ENCODE measurements at places on chromosomes 16 and 17.
A peak's percentile ranks its signal among the peaks of the same experiment; 100 is the strongest.

GRCh38 chr17:31339906-31340661 lies 18.7 kb upstream of the EVI2A start:
- DNase-seq = no peak

DNA sequence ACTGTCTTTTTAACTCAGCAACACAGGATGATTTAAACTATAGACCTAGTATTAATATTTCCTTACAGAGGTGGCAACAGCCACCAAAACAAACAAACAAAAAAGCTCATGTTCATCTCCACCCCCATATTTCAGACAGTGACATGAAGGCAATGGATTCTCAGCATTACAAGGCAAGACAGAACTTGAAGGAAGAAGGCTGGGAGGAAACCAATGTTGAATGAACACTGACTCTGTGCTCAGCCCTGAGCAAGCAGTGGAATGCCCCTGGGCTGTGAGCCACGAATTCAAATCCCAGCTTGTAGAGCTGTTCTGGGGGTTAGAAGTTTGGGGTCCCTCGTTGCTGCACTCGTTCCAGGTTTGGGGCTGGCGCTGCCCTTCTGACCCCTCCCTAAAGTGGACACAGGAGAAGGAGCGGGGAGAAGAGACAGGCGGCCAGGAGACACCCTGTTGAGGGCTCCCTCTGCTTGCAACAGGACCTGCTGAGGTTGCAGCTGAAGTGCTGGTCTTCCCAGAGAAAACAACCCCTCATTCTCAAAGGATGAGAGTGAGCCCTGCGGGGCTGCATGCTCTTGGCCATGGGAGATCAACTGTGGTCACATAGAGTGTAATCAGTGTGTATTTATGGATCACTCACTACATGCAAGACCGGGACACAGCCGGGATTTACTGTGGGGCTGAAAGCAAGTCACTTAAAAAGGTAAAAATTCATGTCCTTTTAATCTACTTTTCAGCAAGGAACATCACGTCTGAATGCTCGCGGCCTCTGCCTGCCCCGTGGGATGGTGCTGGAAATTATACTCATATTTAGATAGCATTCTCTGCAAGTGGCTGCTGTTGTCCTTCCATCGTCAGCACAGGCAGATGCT lies 34.3 kb downstream of the MYH3 start:
- no peak for DNase-seq

GRCh38 chr17:77281122-77281903 lies 140.5 kb downstream of the SEC14L1 start:
- peak; percentile 41 for DNase-seq

DNA sequence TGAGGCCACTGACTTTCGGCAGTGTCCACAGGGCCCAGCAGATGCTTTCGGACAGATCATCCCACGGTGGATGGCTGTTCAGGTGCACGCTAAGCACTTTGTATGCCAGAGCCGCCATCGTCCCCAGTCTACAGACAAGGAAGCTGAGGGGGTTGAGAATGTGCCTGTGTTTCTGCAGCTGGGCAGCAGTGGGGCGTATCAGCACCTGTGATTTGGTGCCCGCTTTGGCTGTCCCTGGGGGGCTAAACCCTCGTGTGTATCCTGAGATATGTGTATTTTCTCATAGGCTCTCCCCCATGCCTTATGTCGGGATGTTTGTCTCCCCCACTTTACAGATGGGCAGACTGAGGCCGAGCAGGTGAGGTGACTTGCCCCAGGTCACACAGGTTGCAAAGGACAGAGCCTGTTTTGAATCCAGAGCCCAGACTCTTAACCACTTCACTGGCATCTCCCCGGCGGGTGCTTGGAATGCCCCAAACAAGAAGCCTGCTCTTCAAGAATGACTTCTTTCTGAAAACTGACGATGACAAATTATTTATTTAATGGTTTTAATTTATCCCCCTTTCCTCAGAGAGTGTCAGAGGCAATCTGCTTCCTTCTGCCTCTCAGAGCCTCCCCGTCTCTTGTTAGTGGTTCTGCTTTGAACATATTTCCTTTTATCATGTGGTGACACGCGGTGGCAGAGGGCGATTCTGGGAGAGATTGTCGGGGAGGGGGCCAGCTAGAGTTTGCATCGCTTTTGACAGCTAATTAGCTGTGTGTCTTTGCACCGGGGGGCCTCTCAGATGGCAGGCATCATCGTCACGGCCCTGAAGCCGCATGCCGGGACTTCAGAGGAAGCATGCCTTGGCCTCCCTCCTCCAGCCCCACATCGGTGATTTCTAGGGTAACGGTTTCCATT lies 149.6 kb upstream of the CIBAR2 start:
- no peak for DNase-seq

DNA sequence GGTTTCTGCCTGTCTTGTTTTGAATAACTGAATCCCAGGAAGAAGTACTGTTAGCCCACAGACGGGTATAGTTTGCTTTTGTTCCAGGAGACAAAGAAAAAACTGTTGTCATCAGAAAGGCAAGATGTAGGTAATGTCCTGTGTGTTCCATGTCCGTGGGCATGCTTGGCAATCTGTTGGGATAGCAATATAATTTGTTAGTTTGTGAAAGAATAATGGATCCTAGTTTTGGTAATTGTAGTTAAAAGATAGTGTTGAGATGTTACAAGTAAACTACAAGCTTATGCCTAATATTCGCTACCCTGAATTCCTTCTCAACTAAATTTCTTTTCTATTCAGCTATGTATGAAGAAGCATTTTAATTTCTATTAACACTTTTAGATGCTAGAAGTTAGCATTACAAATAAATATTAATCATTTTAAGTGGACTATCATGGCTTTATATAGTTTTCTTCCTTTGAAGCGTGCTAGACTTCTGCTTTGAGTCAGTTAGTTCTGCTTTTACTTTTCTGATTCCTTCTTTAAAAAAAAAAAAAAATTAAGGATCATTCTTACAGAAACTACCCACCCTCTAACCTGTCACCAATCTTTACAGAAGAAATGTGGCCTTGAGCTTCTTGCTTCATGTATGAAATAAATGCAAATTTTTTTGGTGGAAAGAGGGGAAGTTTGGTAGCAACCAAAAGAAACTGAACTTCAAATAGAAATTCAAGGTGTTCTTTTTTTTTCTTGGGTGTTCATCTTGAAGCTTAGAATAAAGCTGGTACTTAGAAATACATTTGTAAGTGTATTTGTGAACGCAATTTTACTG lies 2.4 kb downstream of the EVI2A start:
- no peak for DNase-seq

DNA sequence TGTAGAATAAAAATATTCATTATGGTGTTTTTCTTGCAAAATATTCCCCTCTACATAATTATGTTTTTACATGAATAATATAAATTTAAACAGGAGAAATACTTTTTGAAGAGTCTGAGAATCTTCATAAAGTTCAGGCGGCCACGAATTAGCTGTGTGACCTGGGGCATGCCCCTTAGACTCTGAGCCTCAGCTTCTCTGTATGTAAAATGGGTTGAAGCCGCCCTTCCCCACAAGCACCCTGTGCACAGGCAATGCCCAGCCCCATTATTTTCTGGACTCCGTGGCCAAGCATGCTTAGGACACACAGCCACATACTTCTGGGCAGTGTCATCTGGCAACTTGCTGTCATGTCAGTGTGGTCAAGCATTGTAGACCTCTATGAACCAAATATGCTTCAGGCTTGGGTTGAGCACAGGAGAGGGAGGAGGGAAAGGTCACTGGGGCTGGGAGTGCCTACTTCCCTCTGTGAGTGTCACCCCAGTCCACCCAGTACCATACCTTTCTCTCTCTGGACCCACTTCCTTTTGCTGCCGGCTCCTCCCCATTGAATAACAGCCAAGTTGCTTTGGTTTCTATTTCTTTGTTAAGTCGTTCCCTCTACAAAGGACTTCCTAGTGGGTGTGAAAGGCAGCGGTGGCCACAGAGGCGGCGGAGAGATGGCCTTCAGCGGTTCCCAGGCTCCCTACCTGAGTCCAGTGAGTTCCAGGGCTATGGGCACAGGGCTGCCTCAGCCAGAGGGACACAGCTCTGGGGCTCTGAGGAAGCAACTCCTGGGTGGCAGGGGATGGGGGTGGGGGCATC lies at the start of gene LGALS9:
TSS of gene LGALS9 (plus strand) at position 582 of the 804 bp plus-strand sequence. CDS start at position 660, 78 bp downstream.
- DNase-seq = no peak

- DNase-seq = no peak
These were observed 2.2 kb upstream of the EFTUD2 start for GRCh38 chr17:44901411-44901921.

DNA sequence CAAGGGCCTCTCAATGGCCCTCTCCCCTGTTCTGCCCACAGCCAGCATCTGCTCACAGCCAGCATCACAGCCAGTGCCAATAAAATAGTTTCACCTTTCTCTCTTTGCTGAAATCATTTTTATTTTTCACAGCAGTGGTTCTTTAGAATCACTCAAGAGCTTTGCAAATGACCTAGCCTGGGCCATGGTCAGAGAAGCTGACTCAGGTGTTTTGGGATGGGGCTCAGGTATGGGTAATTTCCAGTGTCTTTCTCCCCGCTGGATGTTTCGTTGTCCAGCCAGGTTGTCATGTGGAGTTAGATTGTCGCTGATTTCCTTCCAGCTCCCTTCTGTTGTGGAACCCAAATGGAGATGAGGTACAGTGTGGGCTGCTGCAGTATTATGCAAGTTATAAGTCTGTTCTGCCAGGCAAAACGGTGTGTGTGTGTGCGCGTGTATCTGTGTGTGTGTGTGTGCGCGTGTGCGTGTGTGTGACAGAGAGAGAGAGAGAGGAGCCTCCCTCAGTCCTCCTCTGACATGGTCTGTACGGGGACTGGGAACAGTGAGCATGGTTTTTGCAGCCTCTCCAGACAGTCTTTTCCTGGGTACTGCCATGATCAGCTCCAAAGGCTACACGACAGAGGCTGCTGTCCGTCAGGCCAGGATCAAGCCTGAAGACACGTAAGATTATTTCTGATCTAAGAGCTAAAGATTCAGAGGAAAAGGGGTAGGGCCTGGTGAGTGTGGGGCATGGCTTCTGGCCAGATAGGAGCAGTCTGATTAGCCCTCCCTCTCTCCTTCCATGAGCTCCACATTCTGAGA lies 1.4 kb upstream of the PMP22 start:
- no peak for DNase-seq

- no peak for DNase-seq
These were observed 11.2 kb downstream of the PER1 start for GRCh38 chr17:8141045-8141444.

GRCh38 chr17:77502626-77503292 lies 362.0 kb downstream of the SEC14L1 start:
- no peak for DNase-seq

GRCh38 chr17:82173351-82174041 lies 39.1 kb downstream of the CCDC57 start:
- no peak for DNase-seq

- no peak for DNase-seq
These were observed 4.9 kb upstream of the IL32 start for GRCh38 chr16:3060339-3061127.

GRCh38 chr17:6574687-6575595 lies 18.6 kb upstream of the PITPNM3 start:
- no peak for DNase-seq

GRCh38 chr16:59356709-59357108 lies 622.6 kb upstream of the GOT2 start:
- DNase-seq = no peak

DNA sequence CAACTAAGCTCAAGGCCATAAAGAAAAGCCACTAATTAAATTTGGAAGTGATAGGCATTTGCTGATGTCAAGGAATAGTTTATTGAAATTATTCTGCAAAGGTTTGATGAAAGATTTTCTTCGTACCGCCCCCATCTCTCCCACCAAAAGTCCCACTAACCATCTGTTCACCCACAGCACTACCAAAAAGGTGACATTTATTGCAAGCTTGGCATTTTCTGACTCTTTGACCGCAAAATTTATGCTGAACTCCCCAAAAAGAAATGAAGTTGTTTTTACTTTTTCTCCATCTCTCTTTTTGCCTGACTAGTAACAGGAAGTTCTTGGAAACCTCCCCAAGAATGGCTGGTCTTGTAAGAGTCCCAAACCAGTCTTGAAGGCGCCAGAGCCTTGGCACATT lies 384.9 kb upstream of the SOX9 start:
- no peak for DNase-seq
